ENCODE measurements at places on chromosomes 1 and 21.

DNA sequence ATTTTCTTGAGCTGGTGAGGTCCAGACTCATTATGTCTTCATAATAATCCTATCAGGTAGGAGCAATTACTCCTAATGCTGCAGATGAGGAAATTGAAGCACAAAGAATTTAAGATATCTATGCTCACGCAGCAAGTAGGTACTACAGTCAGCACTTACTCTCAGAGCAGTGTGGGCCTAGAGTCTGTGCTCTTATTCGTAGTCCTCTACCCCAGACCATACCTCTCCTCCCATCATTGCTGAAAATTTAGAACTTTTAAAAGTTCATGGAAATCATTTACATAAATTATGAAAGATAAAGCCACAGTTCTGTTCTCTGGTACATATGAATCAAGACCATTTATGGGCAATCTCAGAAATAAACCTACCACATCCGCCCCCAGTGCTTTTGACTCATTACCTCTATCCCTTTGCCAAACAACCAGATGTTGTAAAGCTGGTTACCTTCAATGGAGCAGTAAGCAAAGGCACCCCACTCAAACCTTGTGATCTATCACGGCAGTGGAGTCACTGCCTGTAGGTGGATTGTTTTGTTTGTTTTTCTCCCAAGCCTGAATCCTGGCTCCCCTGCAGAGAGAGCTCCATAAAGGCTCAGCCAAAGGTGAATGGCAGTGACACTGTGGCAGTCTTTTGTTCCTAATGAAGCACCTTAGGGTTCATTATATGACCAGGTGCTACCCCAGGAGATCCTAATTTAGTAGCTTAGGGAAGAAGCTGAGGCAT is 20.9 kb upstream of the MAN1A2 start:
- DNase-seq, result no peak

DNA sequence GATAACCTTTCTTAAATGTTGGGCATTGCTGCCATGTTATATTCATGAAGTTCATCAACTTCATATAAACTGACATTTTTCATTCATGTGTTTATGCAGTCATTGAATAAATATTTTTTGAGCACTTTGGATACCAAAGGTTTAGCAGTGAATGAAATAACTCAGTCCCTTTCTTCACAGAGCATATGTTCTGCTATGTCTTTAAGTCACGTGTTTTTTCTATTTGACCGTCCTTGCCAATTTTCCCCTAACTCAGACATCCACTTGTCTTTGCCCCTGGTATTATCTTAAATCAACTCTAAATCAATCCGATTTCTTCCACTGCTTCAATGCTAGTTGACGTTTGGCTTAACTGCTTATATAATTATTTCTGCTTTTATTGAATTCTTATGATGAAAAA is 16.6 kb downstream of the ADARB1 start:
- DNase-seq, result no peak

GRCh38 chr1:160773093-160773492 is 22.9 kb upstream of the LY9 start:
- DNase-seq, result no peak

DNA sequence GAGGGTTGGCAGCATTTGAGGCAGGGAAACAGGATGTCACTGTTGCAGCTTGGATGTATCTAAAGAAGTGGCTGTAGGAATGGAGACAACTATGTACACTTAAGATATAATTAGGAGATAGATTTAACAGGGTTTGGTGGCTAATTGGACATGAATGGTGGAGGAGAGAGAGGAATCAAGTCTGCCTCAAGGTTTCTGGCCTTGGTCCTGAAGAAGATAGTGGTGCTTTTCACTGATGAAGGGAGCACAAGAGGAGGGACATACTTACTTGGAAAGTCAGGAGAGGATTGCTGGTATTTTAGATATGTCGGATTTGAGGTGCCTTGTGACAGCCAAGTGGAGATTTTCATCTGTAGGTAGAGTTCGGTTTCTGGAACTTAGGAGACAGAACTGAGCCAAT is 123.9 kb downstream of the ST6GALNAC3 start:
- DNase-seq, result no peak

DNA sequence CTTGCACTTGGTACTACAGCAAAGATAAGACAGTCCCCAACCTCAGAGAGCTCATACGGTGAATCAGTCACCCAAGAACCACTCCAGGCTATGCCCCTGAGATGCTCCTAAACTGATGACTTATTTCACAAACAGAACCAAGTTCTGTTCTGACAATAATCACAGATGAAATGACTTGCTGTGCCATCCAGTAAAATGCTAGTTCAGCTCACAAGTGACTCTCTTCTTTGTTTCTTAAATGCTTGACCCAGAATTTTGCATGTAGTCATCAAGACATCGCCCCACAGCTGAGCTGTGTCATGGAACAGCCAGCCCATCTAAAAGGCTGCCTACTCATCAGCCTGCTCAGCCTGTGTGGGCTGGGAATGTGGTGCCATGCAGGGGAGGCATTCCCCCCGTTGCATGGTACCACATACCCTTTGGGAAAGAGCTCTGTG is 6.1 kb upstream of the SLC19A2 start:
- no peak for DNase-seq

DNA sequence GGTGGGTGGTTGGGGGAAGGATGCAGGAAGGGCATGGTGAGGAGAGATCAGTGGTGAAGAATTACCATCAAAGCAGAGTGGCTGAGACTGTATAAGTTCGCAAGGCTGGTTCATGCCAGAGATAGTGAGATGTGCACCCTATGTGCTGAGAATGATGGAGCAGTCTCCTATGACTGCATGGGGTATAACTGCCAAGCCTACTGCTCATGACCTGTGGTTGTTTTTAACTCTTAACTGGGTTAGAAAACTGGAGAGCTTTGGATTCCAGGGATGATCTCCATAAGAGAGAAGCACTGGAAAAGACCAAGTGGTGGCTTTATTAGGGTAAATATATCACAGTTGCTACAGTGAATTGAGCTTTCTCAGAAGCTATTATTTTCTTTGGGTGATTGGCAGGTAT is 16.2 kb downstream of the WNT2B start:
- DNase-seq, result no peak

- DNase-seq, result no peak
These were observed 211.3 kb downstream of the BARHL2 start for GRCh38 chr1:90505806-90506205.

DNA sequence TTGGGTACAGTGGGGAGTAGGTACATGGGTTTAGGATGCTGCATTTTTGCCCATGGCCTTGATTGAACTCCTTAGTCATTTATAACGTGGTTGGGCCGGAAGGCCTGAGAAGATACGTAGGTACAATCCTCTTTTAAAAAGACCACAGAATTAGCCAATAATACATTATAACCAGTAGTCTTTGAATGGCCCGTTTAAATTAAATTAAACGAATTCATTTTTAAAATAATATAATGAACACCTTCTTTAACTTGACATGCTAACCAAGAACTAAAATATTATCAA is 20.1 kb upstream of the ADAR start:
- no peak for DNase-seq

DNA sequence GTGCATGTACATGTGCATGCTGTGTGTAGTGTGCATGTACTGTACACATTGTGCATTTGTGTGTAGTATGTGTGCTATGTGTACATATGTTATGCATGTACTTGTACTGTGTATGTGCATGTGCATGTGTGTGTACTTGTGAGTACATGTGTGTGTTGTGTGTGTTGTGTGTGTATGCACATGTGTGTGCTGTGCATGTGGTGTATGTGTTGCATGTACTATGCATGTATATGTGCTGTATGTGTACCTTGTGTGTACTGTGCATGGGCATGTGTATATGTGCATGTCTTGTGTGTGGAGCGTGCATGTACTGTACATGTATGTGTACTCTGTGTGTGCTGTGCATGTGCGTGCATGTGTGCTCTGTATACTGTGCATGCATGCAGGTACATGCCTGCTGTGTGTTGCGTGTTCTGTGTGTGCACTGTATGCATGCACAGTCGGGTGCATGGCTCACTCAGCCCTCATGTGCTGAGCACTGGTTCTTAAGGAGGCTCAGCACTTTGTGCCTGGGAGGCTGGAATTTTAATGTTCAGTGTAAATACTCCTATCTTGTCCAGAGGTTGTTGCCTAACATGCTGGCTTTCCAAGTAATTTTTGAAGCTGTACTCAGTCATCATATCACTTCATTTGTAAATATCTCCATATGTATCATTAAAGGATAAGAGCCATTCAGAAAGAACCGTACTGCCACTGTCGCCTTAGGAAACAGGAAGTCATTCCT is 32.3 kb downstream of the SNAP47 start:
- no peak for DNase-seq
